ENCODE measurements at places on chromosomes 7 and 10.

DNA sequence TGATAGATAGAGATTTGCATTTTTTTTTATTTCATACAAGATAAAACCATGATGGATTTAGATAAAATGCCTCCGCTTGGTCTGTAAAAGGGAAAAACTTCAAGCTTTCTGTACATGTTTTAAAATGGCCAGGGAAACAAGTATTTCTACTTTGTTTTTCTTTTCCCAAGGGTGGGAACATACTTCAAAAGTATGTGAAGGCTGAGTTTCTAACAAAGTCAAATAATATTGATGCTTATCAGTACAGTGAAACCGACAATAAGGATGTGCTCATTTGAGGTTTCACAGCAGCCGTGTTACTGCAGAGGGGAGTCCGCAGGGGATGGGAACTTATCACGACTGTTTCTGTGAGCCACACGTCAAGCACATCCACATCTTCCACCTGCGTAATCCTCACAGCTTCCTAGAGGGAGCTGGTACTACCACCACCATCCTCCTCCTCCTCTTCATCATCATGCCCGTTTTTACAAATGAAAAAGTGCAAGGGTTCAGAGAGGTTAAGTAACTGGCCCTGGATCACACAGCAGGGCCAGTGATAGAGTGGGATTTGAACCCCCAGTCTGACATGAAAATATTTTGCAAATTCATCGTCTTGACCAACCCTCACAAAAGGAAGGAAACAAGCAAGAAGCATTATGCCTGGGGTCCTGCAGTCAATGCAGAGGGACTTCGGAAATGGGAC lies 94.3 kb downstream of the GPR26 start:
- no peak for DNase-seq

DNA sequence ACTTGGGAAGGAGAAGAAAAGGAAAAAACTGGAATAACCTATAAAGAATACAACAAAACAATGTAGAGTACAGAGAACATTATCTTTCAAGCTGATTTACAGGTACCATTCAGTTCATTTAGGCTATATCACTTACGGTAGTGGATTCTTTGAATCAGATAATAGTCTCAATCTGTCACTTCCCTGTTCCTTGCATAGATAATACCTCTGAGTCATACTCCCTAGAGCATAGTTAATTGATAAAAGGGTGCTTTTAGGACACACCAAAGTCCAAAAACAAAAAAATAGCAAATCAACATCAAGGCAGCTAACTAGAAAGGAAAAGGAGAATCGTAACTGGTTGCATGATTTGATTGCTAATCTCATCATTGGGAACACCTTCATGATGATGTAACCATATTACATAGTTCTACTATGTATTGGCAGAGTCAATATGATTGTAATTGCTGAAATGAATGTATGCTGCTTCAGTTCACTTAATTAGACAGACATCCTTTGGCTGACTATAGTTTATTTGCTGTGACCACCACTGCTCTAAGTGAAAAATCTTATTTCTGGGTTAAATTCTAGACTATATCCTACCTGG lies 844.4 kb downstream of the GATA3 start:
- no peak for DNase-seq

- DNase-seq, result peak; percentile 26
These were observed 130.1 kb downstream of the RGS10 start for GRCh38 chr10:119412244-119413092.

GRCh38 chr7:101099969-101100781 lies 14.9 kb downstream of the TRIM56 start:
- peak; percentile 99 for DNase-seq

DNA sequence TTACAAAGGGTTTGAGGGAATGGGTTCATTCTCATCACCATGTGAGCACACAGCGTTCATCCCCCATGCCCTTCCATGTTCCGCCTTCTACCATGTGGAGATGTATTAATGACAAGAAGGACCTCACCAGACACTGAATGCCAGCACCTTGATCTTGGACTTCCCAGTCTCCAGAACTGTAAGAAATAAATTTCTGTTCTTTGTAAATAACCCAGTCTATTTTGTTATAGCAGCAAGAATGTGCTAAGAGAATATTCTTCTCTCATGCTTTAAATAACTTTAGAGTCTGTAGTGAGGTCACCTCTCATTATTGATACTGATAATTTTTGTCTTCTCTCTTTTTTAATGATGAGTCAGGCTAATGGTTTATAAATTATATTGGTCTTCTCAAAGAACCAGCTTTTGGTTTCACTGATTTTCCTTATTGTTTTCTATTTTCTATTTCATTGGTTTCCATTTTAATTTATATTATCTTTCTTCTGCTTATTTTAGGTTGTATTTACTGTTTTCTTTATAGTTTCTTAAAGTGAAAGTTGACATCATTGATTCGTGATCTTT lies 3.1 kb upstream of the PDIA4 start:
- DNase-seq, result no peak

GRCh38 chr10:74871595-74872382 lies 45.4 kb downstream of the KAT6B start:
- DNase-seq, result no peak

DNA sequence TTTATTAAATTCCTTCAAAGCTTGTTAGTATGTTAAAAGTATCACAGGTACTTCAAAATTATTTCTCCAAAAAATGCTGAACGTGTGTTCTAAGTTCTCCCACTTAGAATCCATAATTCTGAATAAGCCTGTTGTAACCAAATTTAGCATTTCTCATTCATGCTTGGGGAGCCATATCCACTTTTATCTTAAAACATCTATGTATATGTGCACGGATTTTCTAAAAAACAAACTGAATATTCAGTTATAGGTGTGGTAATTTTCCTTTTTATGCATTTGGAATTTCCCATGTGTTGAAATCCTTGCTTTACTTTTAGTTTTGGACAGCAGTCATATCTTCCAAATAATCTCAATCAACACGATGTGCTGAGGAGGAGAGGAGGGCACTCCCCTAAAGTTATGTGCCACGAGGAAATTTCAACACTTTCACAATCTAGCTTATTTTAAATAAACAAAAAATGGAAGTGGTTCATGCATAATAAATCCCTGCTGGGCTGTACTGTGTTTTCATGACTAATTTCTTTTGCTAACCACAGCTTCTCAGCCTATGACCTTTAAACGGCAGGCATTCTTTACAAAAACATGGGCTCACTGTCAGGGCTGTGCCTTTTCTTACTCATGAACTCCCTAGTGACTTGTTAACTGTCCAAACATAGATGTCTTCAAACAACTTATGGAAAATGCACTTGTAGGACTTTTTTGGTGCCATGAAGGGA lies 380.3 kb upstream of the SEMA3C start:
- DNase-seq, result peak; percentile 97

DNA sequence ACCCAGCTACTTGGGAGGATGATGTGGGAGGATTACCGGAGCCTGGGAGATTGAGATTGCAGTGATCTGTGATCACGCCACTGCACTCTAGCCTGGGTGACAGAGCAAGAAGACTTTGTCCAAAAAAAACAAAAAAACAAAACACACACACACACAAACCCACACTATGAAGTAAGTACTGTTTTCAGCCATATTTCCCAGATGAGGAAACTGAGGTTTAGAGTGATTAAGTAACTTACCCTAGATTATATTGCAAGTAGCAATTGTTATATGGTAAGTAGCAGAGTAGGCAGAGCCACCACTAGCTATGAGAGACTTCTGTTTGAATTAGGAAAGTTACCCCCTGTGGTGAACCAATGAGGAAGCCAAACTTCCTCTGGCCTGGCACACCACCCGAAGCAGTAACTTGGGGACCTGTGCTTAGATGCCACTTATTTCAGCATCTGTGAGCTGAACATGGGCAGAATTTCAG lies 61.9 kb downstream of the MCU start:
- no peak for DNase-seq

DNA sequence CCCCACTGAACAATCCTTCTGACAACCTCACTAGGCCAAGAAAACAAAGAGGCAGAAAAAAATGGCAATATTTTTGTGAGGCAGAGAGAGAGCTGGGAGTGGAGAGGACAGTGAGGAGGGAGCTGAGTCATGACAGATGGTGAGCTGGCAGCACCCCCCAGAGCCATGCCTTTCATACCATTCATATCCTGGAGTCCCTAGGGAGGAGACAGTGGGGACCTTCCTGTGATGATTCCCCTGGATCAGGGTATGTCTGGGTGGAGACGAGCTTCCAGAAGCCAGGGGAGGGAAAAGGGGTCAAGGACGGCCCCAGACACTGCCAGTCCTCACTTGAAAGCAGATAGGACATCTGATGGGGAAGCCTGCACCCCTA lies 160.5 kb downstream of the ADAM12 start:
- peak; percentile 90 for DNase-seq

DNA sequence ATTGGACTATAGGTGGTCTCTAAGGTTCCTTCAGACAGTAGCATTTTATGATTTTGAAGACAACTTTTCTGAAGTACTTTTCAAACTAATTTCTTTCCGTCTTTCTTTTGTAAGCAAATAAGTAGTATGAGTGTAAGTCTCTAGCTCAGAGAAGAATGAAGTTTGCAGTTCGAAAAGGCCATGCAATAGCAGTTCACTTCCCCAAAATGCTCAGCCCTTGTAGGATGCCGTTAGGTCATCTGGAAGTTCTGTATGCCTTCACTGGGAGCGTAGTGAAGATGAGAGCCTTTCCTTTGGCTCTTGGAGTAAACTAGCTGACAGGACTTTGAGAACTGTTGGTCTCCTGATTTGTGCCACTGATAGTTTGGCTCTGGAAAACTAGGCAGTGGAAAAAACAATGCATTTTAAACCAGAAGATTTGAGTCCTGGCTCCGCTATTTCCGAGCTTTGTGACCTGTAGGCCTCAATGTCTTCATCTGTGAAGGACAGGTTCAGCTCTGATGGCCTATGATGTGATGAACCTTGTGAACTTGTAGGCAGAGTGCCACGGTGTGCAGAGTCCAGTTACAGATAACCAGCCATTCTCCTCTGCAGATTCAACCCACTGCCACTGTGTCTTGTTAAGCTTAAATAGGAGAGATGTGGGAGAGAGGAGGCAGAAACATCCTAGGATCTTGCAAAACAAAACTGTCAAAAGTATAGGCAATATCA lies 18.8 kb downstream of the SGPL1 start:
- DNase-seq, result no peak
